ENCODE measurements at places on chromosomes 3 and 15. TPM values are rescaled to one million over a fixed set of nuclear protein-coding genes. Genes with fewer than 3 reads are reported as not detected.
A peak's percentile ranks its signal among the peaks of the same experiment; 100 is the strongest.

DNA sequence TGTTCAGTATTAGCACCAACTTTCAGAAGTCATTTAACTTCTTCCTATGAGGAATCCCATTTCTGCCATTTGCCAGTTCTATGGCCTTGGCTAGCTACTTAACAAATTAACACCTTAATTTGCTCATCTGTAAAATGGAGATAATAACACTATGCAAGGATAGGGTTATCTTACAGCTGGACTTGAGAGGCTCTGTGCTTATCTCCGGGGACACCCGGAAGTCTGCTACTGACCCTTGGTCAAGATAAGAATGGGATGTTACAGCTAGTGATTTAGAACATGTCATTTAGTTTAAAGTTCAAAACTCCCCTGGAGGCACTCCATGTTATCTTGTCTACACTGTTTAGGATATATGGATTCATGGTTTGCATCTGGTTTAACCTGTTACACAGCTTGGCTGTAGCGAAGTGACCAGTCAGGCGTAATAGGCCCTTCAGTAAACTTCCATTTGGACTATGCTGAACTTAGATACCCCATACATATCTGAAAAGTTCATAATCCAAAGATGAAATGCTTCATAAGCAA is 156.0 kb upstream of the CD96 start:
- no peak for DNase-seq

DNA sequence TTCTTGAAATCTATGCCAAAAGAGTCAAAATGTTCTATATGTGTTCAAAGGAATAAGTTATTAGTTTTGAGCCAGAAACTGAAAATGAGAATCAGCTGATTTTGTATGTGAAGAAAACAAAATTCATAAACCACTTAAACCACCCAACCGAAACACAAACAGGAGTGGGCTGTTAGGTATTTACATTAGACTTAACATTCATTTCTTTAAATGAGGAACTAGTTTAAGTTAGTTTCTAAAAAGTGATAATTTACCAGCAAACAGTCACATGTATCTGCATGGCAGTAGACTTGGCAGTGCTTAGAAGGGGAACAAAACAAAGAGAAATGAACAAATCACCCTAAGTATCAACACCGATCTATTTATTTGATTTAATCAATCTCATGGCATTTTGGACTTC is 128.0 kb downstream of the GMNC start:
- no peak for DNase-seq

DNA sequence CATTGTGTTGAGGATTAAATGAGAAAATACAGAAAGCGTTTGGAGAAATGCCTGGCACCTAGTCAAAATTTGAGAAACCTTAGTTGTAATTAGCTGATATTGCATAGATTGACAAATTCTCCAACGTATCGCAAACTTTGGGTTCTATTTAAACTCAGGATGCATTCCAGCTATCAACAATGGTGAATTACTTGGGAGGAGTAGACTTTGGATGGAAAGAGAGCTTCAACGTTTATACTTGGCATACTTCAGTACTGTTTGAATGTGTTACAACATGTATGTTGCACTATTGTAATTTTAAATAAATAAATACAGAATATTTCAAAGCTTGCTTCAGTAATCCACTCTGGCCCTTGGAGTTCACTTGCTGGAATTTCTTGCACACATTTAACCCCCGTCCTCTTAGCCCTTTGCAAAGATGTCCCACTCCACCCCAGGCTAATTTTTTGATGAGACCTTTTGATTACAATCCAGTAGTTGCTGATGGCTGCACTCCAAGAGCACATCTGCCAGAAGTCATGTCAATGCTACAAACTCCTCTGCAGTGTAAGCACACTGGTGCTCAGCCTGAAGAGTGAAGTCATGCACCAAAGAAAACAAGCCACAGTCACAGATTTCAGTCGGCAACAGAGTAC is 4.7 kb upstream of the DIS3L start:
- DNase-seq, result no peak

DNA sequence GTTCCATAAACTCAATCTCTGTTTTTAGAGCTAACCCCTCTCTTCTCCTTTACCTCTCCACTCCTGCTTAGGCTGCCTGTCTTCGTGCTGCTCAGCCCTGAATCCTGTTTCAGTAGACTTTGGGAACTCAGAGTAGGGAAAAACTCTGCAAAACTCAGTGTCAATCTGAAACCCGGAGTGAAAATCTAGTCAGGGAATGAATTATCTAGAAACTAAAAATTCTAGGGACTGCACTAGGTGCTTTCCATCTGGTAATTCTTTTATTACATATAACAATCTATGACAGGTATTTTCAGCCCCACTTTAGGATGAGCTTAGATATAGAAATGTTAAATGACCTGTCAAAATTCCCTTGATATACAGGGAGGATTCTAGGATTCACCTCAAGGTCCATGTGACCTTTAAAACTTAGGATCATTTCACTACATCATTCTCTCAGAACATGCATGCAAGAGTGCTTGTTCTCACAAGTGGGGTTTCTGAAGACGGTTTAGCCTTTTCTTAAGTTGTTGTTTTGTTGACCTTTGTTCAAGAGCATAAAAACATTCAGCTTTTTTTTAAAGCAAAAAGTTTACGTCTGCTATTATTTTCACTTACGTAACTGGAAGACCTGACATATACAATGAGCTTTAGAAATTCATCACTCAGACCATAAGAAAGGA is 108.2 kb upstream of the MBNL1 start:
- no peak for DNase-seq

DNA sequence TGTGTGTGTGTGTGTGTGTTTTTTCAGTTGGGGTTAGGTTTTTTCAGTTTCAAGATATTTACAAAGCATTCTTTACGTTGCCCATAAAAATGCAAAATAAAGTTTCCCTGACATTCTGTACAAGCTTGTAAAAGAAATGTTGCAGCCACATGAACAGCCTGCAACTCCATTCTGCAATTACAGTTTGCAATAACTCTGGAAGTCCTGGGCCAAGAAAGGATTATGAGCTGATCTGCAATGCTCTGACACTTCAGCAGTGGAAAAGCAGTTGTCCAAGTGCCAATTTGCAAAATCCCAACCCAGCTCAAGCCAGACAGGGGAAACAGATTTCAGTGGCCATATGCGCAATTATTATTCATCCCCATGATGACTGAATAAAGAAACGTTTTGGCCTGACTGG is 322.1 kb downstream of the MEX3B start:
- DNase-seq, result no peak

GRCh38 chr3:12868039-12869034 is 27.0 kb upstream of the RPL32 start:
- DNase-seq, result peak; percentile 75

DNA sequence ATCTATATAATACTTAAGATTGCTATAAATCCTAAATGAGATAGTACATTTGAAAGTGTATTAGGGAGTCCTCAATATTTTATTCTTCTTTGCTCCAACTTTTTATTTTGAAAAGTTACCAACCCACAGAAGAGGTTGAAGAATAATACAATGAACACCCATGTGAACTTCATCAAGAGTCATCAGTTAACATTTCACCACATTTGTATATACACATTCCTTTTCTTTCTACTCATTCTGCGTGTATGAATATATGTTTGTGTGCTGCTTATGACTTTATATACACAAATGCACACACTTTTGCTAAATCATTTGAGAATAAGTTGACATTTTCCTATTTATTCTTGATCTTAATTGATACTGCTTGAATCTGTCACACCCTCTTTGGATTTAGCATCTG is 193.3 kb upstream of the CGNL1 start:
- DNase-seq, result no peak

DNA sequence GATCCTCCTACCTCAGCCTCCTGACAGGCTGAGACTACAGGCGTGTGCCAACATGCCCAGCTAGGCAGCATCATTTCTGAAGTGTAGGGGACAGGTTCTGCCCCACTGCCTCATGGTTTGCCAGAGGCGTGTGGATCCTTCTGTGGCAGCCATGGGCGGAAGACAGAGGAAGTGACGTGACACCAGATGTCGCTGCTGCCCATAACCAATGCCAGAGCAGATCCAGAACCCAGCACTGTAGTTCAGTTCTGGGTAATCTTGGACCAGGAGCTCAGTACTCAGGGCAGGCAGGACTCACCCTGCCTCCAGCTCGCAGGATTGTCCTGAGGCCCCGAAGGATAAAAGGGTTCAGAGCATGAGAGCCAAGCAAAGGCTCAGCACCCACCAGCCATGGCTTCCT is 8.2 kb downstream of the RBPMS2 start:
- DNase-seq, result no peak

DNA sequence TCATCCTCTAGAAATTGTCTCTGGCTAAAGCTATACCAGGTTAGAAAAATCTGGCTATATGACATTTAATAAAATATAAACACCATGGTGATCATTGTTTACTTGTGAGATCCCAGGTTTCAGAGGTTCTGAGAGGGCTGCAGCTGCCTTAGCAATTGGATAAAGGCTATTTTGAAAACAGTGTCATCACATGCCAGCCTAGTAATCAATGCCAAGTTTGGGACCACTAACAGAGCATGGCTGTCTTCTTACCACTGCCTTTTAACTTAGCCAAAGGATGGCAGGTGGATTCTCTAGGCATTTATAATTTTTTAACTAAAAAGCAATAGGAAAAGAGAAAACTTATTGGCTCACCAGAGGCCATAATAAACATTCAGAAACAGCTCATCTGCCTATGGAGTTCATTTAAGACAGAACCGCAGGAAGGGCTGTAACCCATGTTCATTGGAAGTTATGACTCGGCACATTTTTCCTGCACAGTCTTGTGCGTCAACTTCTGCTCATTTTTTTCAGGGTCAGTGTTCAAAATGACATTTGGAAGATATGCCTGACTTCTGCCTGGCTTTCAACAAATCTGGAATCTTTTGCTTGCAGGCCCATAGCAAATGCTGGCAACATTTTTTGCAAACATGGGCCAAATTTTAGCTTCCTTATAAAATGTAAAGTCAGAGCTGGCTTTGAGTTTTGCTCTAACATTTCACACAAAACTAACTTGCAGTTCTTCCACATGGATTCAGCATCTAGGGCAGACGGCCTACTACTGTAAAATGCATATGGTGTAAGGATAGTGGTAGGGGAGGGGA is 476.0 kb upstream of the TBL1XR1 start:
- no peak for DNase-seq

GRCh38 chr3:188607805-188608315 is 453.9 kb downstream of the LPP start:
- DNase-seq, result no peak

GRCh38 chr3:125281381-125281780 is 68.8 kb upstream of the SLC12A8 start:
- DNase-seq, result no peak

DNA sequence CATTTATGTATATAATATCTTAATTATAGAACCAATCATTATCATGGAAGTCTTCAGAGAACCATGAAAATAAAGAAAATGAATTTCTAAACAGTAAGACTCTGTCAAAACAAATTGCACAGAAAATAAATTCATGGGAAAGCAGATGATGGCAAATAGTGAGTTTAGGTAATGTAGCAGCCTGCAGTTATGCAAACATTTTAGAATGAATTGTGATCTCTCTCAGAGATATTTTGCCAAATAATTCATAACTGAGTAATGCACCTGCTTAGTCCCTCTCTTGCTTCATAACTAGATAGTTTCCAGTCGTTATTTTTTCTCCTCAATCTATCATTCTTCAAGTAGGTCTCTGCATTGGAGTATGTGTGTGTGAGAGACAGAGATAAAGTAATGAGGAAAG is 492.7 kb upstream of the THBS1 start:
- no peak for DNase-seq

GRCh38 chr3:149273096-149273751 is 51.6 kb upstream of the CP start:
- no peak for DNase-seq

DNA sequence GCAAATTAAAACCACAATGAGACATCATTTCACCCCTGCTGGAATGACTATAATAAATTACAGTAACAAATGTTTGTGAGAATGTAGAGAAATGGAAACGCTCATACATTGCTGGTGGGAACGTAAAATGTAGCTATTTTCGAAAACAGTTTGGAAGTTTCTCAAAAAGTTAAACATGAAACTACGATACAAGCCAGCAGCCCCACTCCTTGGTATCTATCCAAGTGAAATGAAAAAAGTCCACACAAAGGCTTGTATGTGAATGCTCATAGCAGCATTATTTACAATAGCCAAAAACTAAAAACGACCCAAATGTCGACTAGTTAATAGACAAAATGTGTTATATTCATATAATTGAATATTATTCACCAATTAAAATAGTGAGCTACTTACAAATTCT is 22.9 kb upstream of the CFAP20DC start:
- DNase-seq, result no peak

Gene HRG
- not detected for total RNA-seq

Gene JAGN1
- total RNA-seq, result 15.1 TPM

Gene SAMD7
- total RNA-seq, result not detected

Gene CD96
- 205 TPM for total RNA-seq

Gene PPP1R14D
- not detected for total RNA-seq

Gene TNFSF10
- total RNA-seq, result 9.2 TPM

Gene LRRC31
- not detected for total RNA-seq

Gene GPR149
- not detected for total RNA-seq

Gene WNT7A
- total RNA-seq, result 22.4 TPM

Measured in CD4-positive, alpha-beta T cell (primary cell).